Activated T-cell treated with anti-CD3 and anti-CD28 coated beads, Interleukin-2, amount 50 U/mL, for 72 hours (primary cell): ENCODE measurements at places on chromosomes 1 and 21. TPM values are rescaled to one million over a fixed set of nuclear protein-coding genes. Genes with fewer than 3 reads are reported as not detected.

DNA sequence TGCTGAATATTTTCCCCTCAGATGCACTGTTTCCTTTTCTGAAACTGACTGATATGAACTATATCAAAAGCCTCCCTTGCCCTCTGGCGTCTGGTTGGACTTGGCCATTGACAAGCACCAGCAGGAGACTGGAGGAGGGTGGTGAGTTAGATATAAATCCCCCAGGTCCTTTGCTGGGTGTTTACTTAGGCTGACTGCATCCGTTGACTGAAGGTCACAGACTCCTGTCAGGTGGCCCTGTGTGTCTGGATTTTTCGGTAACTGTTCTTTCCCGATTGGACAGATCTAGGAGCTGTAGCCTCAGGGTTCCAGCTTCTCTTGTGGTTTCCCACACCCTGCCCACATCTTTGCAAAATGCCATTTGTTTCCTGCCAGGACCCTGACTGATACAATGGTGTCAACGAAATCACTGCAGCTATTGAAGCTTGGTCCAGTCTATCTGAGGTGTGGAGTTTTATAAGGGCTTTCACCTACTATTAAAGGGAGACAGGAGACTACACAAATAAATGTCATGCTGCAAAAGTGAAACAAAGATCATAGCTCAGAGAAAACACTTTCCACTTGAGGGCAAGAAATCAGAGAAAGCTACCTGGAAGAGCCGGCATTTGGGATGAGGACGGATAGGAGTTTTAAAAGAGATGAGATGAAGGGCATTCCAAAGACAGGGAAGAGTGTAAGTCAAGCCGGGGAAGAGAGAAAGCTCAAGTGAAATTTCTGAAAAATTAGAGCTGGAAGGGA is 1.5 kb upstream of the MAGI3 start:
- peaks cover 20% of the 10 kb centered on the region for H3K27me3 ChIP-seq
- DNase-seq = no peak
- H3K27ac ChIP-seq = no peak overlapping the region
- no peaks in the 10 kb centered on the region for H3K36me3 ChIP-seq
- peaks cover 30% of the 10 kb centered on the region for H3K4me1 ChIP-seq
- H3K4me3 ChIP-seq = peak overlapping the region; percentile 87

The KCNE2 gene
- 0.48 TPM for total RNA-seq

DNA sequence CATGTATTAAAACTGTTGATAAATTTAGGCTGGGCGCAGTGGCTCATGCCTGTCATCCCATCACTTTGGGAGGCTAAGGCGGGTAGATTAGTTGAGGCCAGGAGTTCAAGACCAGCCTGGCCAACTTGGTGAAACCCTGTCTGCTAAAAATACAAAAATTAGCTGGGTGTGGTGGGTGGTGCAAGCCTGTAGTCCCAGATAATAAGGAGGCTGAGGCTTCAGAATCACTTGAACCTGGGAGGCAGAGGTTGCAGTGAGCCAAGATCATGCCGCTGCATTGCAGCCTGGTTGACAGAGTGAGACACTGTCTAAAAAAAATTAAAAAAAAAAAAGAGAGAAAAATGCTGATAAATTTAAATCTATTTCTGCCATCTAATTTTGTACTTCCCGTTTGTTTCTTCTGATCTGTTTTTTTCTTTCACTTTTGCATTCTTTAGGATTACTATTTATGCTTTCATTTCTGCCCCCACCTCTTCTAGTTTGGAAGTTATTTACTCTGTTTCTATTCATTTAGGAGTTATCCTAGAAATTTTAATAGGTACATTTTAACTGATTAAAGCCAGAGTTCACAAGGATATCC is 3.2 kb upstream of the DENND1B start:
- H3K4me3 ChIP-seq = peak overlapping the region; percentile 80
- no peaks in the 10 kb centered on the region for H3K27me3 ChIP-seq
- no peak for DNase-seq
- H3K4me1 ChIP-seq = peaks cover 50% of the 10 kb centered on the region
- no peaks in the 10 kb centered on the region for H3K36me3 ChIP-seq
- H3K27ac ChIP-seq = peak overlapping the region; percentile 43

DNA sequence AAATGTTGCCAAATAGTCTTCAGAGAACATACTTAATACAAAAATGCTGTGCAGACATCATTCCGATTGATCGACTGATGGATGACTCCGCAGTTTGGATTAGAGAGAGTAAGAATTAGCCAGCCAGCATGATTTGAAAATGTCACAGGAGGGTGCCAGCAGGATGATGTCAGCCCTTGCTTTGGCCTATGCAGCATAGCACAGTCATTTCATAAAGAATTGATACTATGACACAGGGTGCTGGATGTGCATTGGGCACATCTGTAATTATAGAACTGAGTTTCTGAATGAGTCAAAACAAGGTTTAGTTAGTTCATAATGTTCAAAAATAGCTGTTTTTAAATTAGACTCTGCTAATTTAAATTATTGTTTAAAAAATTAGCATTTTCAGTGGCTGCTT is 21.6 kb upstream of the TRAF5 start:
- no peak overlapping the region for H3K4me3 ChIP-seq
- peaks cover 48% of the 10 kb centered on the region for H3K4me1 ChIP-seq
- H3K27me3 ChIP-seq = no peaks in the 10 kb centered on the region

The LDLRAD1 gene
- total RNA-seq = not detected

DNA sequence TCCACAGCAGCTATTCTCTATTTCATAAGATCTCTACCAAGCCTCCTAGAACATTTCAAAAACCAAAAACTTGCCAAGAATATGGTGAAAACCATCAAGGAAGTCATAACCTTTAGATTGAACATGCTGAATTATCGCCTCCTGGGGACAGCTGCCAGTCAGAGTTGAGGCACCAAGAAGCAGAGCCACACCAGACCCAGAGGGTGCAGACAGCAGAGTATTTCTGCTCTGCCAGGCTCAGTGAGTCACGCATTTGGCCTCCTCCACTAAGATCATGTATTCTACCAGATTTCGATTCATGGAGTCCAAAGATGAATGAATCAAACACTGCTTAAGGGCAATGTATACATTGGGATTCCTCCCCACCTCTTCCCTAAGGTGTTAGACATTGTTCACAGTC is 2.1 kb downstream of the F3 start:
- no peaks in the 10 kb centered on the region for H3K36me3 ChIP-seq
- no peak overlapping the region for H3K4me3 ChIP-seq
- H3K27me3 ChIP-seq = peaks cover 78% of the 10 kb centered on the region
- no peak for DNase-seq
- peaks cover 26% of the 10 kb centered on the region for H3K4me1 ChIP-seq

DNA sequence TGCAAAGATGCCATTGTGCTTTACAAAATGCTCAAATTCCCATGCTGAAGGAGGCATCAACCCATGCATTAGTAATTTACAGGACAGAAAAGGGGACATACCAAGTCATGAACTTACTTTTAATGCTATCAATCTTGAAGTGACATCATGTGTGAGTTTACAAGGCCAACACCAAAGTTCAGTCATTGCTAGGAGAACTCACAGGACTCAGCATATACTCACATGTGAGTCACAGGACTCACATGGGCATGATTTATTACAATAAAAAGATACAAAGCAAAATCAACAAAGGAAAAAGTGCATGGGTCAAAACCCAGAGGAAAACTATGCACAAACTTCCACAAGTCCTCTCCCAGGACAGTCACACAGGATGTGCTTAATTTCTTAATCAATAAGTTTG is 1656.0 kb downstream of the MRPL39 start:
- DNase-seq = no peak
- H3K36me3 ChIP-seq = no peaks in the 10 kb centered on the region
- H3K27me3 ChIP-seq = no peaks in the 10 kb centered on the region
- peaks cover 30% of the 10 kb centered on the region for H3K4me1 ChIP-seq
- no peak overlapping the region for H3K4me3 ChIP-seq

DNA sequence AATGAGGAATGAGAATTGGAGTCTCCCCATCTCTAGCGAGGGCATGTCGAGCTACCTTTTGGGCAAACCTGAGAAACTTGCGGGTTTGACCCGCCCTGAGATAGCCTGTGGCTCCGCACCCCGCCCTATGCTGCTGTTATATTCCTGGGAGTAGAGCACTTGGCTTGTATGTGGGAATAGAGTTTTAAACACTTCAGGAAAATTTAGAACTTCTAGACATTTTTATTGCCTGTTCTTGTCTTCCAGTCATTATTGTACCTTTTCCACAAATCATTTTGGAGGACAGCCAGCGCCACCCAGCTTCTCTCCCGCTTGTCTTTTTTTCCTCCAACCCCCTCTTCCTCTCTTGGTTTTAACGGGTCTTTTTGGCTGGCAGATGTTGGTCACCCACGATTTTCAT is 738 bp downstream of the GNPAT start:
- peaks cover 63% of the 10 kb centered on the region for H3K4me1 ChIP-seq
- peak overlapping the region; percentile 100 for H3K27ac ChIP-seq
- peak; percentile 20 for DNase-seq
- peaks cover 17% of the 10 kb centered on the region for H3K36me3 ChIP-seq

DNA sequence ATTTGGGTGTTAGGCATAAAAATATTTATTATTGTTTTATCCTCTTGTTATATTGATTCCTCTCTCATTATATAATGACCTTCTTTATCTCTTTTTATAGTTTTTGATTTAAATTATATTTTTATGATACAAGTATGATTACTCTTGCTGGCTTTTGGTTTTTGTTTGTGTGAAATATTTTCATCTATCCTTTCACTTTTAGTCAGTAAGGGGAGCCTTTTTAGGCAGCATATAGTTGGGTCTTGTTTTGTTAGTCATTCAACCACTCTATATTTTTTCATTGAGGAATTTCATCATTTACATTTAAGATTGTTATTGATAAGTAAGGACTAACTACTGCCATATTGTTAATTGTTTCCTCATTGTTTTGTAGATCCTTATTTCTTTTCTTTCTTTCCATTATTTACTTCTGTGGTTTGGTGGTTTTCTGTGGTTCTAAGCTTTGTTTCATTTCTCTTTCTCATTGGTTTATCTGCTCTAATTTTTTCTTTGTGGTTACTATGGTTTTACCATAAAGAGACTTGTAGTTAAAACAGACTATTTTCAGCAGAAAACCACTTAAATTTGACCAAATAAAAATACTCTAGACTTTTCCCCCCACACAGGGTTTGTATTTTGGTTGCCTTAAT is 593.1 kb downstream of the NUF2 start:
- no peaks in the 10 kb centered on the region for H3K4me1 ChIP-seq
- no peaks in the 10 kb centered on the region for H3K36me3 ChIP-seq
- H3K27me3 ChIP-seq = no peaks in the 10 kb centered on the region
- no peak for DNase-seq
- no peak overlapping the region for H3K27ac ChIP-seq
